GM10248 (cell line): ENCODE measurements at places on chromosomes 1 and 21.

DNA sequence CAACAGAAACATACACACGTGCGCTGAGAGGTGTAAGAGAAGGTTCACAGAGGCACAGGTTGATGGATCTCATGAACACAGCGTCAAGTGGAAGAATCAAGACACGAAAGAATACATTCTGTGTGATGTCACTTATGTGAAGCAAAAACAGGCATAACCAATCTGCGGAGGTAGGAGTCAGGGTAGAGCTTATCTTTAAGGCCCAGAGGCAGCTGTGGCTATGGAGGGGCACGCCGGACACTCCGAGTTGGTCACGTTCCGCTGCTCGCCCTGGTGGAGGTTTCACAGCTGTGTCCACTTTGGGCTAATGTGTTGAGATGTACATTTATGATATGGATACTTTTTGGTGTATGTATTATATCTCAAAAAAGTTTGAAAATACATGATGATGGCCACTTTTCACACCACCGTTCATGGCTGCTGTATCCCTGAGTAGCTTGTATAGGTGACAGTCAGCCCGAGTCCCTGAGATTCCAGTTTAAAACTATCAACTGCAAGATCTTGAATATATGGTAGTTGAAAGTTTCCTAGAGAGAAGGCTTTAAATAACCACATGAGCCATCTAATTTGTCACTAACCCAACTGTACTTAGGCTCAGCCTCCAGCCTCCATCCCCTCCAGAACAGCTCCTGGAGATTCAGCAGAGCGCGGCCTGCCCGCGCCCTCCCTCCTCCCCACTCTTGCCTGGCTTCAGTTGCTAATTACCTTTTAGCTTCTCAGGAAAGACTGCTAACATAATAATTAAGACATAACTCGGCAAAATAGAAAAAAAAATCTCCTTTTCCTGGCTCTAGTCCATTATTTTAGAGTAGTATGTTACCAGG, 6.7 kb upstream of the ADARB1 start:
- DNase-seq: no peak

DNA sequence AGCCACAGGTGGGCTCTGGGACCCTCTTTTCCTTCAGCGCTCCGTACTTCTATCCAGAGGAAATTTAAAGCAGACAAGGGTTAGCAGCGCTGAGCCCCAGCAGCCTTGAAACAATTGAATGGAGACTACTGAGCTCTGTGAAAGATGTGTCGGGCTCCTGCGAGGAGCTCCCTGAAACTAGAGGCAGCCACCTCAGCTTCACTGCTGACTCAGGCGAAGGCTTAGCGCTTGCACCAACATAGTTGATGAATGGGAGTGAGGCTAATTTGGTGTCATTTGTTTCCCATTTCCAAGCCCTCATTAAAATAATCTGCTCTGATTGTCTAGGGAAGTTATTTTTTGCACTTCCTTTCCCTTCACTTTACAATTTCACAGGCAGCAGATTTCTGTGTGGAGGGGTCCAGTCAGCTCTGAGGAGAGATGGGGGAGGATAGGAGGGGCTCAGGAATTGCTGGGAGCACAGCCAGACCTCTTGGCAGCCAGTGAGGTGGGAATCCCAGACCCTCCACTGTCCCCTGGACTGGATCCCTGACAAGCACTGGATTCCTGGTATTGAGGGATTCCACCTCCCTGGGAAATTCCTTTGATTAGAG, 398.9 kb upstream of the PLXNA2 start:
- DNase-seq: no peak

DNA sequence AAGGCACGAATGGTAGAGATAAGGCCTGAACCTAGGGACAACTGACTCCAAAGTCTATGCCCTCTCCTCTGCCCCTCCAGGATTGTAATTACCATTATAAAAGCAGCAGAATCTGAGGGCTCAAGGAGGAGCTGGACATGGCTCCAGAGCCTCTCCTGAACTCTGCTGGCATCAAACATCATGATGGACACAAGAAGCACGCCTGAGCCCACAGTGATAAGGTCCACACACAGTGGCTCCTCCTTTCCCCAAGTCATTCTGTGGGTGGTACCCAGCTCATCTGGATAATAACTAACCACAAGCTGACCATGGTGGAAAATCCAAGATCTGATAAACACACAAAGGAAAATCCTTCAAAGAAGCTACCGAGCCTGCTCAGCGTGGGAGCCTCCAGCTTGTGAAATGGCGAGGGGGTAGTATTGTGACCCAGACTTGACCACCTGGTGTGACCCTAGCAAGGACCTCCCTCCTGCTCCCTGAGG, 85.2 kb downstream of the HIVEP3 start:
- no peak for DNase-seq

GRCh38 chr1:230658691-230659090, 16.4 kb downstream of the COG2 start:
- no peak for DNase-seq

DNA sequence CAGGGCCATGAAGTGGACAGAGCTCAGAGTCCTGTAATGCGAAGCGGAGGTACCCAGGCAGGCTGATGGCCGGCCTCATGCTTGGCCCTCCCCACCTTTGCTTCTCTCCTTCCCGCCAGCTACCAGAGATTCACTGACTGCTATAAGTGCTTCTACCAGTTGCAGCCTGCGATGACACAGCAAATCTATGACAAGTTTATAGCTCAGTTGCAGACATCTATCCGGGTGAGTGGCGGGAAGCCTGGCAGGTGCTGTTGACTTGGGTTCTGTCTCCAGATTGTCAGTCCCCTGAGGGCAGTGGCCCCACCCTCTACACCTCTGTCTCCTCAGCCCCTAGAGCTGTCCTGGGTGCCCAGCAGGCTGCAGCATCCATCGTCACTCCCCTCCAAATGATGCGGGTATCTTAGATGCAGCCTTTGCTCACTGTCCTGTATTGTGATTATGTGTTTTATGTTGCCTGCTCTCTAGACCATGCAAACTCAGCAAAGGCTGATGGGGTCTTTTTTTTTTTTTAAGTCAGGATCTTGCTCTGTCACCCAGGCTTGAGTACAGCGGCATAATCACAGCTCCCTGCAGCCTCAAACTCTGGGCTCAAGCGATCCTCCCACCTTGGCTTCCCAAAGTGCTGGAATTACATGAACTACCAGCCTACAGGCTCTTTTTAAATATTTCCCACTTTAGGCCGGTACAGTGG, 9.6 kb upstream of the BGLAP start:
- no peak for DNase-seq

- no peak for DNase-seq
These were observed 56.8 kb upstream of the ABCG1 start for GRCh38 chr21:42161956-42162681.

GRCh38 chr1:100299521-100300222, 33.7 kb downstream of the RTCA start:
- DNase-seq: no peak

DNA sequence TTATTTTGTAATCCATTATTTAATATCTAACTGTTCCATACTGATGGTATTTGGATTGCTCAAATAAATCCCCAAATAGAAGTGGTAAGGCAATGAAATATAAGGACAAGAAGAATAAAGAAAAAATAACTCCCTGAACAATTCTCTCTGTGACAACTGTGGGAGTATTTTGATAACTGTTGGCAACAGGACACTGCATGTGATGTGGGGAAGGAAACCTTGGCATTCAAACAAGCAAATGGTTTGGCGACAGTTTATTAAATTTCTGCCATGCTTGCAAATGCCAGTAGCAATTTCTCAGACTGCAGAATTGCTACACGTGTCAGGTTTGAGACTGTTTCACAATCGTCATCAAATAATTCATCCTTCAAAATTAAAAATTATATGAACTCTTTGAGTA, 8.6 kb upstream of the MRPL39 start:
- DNase-seq: no peak

GRCh38 chr1:228394571-228395394, 11.9 kb downstream of the TRIM11 start:
- DNase-seq: no peak

- no peak for DNase-seq
These were observed 548.9 kb downstream of the NUF2 start for GRCh38 chr1:163870666-163871065.

DNA sequence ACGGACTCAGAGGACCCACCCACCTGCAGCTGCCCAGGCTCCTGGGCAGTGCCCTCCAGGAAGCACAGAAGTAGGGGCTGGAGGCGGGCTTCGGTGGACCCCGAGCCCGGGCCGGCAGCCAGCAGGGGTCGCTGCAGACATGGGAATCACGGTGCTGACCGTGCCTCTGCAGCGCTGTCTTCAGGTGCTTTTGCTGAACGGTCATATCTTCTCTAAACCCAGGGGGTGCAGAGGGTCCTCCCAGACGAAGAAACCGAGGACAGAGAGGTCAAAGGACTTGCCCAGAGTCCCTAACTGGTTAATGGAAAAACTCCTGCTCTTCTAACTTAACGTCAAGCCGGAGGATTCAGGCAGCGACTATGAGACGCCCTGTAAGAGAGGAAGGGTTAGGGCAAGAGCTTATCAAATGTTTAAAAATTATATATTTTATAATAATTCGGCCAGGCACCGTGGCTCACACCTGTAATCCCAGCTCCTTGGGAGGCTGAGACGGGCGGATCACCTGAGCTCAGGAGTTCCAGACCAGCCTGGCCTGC, 21.5 kb upstream of the LEFTY2 start:
- DNase-seq: peak; percentile 82

- no peak for DNase-seq
These were observed 19.1 kb upstream of the PAXBP1 start for GRCh38 chr21:32790626-32791025.

DNA sequence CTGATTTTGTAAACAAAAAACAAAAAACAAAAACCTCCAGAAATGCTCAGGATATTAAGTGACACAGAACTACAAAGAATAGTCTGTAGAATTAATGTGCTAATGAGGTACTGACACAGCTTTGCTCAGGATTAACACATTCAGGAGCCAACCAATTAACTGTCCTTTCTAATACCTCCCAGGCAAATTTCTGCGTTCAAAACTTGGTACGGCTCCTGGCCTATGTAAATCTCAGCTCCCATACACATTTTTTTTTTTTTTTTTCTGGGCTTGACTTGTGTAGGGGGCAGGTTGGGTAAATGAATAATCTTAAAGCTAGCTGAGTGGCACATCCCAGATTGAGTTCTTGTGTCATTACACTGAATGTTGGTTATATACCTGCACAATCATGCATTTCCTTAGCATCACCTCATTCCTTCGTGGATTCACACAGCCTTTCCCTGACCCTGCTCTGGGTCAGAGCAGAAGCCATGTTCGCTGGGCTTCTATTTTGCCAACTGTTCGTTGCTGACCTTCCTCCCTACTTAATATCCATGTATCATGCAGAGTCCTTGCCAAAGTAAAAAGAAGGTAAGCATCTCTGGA, 12.6 kb upstream of the IER5 start:
- no peak for DNase-seq

GRCh38 chr1:111895017-111895416, 94.5 kb downstream of the KCND3 start:
- DNase-seq: no peak

DNA sequence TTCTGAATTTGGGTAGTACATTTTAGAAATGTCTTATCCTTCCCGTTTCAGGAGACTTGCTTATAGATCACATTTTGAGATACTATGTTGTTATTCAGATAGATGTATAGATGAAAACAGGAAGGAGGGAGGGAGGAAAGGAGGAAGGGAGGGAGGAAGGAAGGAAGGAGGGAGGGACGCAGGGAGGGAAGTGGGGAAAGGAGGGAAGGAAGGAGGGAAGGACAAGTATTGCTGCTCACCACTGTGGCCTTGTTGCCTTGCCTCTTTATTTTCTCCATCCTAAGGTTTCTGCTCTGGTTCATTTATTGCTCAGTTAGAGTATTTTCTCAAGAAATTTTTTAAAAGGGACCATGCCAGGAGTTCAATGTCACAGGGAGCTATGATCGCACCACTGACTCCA, 134.3 kb downstream of the LTN1 start:
- no peak for DNase-seq

GRCh38 chr1:50335036-50335435, 88.2 kb downstream of the DMRTA2 start:
- DNase-seq: no peak

DNA sequence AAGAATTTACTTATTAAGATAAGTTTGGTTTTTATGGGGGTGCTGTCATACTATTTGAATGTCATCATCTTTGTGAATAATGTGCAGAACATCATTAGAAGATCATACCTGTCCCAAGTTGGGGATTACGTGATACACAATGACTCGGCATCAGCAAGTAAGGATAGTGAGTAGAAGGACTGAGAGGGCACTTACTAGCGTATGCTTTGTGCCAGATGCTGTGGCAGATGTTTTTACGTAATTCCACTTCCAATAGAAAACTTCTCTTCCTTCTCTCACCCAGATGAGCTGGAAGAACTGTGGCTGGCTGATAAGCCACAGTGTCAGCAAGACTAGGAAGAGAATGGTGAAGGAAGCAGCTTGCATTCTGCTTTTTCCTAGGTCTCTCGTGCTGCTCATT, 28.1 kb upstream of the TGFB2 start:
- no peak for DNase-seq

GRCh38 chr21:41511858-41512257, 3.9 kb upstream of the TMPRSS2 start:
- no peak for DNase-seq

- DNase-seq: no peak
These were observed 272.4 kb downstream of the TPR start for GRCh38 chr1:186102547-186103148.

DNA sequence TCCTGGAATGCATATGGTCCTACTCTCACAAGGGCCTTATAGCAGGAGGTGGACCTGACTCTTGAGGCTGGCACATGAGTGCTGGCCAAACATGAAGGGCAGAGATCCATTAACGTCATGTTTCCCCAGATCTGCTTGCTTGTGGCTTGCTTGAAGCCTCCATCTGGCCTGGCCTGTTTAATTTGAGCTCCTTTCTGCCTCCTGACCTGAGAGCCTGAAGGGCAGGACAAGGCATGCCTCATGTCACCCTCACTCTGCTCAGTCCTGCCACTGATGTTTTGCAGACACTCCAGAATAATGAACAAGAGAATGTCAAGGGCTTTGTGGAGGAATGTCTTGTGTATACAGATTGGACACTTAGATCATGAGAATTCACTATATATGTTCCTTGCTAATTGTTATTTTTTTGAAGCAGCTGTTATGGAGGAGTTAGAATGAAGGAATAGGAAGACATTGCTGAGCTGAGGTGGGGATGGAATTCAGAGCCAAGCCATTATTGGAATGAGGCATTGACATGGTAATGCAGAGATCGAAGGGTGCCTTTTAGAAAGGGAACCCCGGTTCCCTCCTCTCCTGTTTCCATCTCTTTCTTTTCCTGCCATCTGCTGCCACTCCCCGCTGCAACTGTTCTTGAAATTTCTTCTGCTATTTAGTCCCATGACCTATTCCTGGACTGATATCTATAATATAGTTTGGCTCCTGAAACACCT, 457.0 kb upstream of the PROX1 start:
- no peak for DNase-seq

DNA sequence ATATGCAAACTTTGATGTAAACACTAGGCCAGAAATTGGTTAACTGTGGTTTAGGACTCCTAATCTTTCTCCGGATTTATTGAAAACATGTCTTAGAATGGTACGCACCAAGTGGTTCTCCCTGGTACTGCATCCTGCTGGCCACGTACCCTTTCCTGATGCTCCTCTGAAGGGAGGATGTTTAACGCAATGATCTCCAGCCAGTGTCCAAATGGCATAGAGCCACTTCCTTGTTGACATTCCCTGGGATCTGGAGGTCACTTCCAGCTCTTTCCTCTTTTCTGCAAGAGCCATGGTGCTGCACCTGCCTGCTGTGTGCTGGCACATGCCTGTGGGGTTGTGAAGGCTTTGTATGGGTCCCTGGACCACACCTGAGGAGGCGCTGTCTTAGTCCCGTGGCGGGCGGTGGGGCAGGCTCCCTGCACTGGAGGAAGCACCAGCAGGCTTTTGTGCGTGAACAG, 53.9 kb downstream of the GALNT2 start:
- no peak for DNase-seq

GRCh38 chr1:33387625-33388024, 43.3 kb downstream of the PHC2 start:
- DNase-seq: no peak
